MCF 10A (cell line): ENCODE measurements at places on chromosomes 3 and 15. TPM values are rescaled to one million over a fixed set of nuclear protein-coding genes. Genes with fewer than 3 reads are reported as not detected.

Gene PIGZ
- total RNA-seq: 5.2 and 7.1 TPM in 2 replicates

Gene XCR1
- not detected in 2 replicates for total RNA-seq

Gene DPPA4
- not detected in 2 replicates for total RNA-seq

Gene C2CD4A
- 0.16 TPM in 1 of 2 replicates, not detected in the other for total RNA-seq

Gene FBXL2
- 9.6 and 9.8 TPM in 2 replicates for total RNA-seq

GRCh38 chr3:31802981-31803740, 177.9 kb downstream of the OSBPL10 start:
- peak; percentile 9 for DNase-seq

DNA sequence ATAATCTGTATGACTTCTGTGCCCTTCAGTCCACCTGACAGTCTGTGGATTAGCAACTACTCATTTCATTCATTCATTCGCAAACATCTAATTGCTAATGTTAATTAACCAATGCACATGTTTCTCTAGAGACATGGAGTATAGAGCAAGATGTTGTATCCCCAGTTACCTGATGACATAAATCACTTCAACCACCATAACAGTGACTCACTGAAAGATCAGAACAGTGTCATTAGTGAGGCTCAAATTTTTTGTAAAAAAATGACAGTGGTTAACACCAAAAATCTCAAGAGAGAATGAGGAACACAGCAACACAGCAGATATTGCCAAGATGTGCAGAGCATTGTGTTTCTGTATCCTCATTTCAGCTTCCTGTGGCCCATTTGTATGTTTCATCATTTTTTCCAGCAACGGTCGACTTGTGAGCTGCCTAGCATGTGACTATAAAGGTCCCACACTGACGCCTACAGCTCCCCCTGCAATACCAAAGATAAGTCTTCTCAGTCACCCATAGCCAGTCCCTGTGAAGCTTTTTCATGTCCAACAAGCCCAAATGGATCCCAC, 3.7 kb upstream of the PLD1 start:
- DNase-seq: no peak

GRCh38 chr3:19065027-19065426, 83.3 kb upstream of the KCNH8 start:
- peak; percentile 36 for DNase-seq

GRCh38 chr3:94616833-94617232, 554.0 kb downstream of the NSUN3 start:
- peak; percentile 6 for DNase-seq

DNA sequence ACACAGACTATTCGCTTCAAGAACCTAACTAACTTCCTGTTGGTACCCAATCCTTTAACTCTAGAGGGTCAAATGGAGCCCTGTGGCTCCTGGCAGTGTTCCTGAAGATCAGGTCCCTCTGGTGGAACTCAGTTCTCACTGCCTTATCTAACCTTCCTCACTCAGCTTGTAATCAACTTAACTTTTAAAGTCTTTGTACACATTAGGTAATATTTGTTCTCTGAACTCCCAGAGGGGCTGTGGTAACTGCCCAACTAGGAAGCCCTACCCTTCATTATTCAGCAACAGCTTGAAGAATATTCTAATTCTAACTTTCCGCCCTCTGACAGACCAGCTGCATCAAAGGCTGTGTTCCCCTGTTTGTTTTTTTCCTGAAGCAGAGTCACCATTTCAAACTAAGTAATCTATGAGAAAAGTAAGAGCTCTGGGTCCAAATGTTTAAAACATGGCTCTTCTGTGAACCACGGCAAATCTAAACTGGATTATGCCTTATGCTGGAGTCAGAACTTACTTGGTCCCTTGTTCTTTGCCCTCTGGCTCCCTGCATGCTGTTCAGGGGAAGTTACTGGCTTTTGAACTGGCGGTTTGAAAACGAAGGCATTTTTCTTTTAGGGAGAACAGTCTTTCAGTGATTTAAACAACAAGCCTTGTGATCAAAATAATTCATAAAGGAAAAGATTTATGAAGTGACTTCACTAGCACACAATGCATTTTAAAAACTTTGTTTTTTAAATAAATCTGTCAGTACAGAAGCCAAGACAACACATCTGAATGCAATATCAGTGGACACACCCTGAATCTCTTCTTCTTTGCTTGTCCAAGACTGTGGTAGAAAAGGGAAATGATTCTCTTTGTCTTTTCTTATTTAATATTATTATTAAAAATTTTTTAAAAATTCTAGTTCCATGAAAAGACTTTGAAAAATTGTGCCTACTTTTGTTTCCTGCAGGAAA, 365.6 kb downstream of the TIGIT start:
- DNase-seq: no peak

GRCh38 chr3:139695426-139696313, 17.9 kb upstream of the NMNAT3 start:
- DNase-seq: no peak

DNA sequence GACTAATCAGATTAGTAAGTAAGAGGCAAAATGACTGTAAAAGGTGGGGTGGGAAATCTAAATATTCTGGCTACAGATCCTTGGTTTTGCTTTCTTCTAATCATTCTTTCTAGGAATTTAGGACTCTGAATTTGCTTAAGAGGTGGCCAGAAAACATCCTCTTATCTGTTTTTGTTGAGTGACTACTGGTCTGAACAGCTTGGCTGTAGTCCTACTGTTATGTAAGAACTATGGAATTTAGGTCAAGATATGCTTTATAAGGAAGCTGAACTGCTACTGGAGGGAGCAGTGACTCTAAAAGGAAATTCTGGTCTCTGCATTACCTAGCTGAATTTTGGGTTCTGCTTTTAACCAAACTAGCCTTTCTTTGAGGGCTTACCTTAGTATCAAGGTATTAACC, 33.5 kb upstream of the CSPG5 start:
- DNase-seq: no peak

DNA sequence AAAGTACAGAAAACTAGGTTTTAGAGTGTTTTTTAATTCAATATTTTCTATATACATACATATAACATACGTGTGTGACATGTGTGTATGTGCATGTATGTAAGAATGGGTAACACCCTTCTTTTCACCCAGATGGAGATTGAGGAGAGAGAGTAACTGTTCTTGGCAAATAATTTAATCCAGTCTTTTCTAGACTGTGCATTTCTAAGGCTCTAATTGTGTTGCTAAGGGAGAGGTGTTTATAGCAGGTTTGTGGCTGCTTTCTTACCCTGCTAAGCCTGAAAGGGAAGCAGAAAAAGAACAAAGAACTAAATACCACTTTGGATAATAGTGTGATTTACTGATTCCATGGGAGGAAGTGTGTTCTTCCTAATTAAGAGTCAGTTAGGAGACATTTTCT, 46.0 kb upstream of the ALDH1L1 start:
- DNase-seq: no peak

DNA sequence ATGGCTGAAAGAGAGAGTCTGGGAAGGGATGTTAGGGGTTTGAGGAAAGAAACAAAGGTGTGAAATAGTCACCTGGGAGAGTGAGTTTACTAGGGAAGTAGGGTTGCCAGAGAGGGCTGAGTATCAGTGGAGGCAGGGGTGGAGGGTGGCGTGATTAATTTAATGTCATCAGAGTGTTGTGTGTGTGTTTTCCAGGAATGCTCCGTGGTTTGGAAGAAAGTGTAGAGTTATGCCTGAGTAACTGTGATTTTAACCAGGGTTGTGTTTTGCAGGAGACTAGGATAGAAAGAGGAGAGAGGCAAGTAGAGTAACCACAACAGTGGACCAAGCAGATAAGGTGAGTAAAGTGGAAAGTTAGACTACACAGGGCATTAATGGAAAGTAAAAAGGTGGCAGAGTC, 27.2 kb downstream of the PLD1 start:
- DNase-seq: no peak

DNA sequence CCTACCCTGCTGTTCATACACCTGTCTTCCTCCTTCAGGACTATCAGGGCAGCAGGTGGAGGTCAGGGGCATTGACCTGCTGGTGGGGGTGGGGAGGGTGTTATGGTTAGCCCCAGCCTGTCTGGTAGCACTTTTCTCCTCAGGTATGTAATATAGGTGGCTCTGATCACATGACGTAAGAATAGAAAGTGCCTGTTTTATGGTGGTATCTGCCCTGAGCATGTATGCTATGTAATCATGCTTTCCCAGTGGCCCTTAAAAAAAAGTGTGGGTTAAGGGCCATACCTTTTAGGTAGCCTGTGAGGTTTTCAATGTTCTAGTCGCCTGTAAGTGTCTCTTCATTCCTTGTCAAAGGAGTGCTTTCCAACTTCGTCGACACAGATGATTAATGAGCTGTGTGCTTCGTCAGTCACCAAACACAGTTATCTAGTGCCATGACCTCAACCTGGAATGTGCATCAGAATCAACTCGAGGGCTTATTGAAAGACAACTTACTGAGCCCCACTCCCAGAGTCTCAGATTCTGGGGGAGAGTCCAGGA, 86.3 kb downstream of the KLHL25 start:
- DNase-seq: no peak

- no peak for DNase-seq
Measured at GRCh38 chr3:71499227-71499876, 84.2 kb downstream of the FOXP1 start.

DNA sequence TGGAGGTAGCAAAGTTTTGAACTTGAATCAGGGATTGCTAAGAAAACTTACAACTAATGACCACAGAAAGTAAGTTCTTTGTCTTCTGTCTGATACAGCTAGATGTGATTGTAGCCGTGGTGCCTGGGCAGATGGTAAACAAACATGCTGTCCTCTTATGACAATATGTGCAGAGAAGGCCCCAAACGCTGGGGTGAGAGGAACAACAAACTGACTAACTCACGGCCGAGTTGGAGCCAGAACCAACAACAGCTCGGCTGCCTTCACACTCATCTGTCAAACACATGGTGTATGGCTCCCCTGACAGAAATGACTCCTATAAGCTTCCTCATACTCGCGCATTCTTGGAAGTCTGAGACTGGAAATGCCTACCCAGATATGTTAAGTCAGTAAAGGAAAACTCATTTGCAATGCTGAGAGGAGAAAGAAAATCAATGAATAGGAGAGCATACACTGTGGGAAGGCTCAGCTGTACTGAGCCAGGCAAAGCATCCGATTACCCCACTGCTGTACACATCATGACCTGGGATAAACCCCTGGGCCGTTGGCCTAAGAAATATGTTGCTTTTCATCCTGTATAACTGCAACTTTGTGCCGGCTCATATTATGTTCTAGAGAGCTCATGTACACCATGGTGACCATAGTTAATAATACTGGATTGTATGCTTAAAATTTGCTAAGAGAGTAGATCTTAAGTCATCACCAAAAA, 5.7 kb downstream of the THBS1 start:
- peak; percentile 55 for DNase-seq

DNA sequence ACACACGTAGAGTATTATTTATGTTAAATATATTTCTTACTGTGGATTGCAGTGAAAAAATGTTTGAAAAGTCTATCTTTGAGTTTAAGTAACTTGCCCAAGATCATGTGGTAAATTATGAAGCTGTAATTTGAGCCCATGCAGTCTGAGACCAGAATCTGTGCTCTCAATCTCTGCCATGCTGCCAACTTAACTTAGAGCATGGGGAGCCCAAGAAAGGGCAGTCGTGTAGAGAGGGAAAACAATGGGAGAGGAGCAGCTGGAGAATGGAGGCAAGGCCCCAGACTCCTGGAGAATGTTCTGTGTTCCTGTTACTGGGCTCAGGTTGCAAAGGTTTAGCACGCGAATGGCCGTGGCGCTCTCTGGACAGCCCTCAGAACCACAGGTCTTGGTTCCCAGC, 311.6 kb upstream of the RASGRP1 start:
- no peak for DNase-seq
